ENCODE measurements at places on chromosomes 5 and 9.
A peak's percentile ranks its signal among the peaks of the same experiment; 100 is the strongest.

DNA sequence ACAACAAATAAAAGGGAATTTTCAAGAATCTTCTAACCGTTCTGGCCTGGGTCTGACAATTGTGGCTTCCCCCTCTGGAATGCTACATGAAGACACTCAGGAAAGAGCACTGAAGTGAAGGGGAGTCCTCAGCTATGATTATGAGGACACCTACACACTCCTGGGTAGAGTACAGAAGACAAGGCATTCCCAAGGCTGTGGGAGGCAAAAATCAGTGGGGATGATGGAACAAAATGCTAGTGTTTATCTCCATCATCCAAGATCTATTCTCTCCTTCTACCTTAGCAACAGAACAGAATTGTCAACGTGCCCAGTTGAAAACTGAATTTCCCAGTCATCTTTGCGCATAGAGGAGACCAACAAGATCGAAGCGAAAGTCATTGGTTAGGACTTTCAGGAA is 130.1 kb upstream of the LARP1 start:
- DNase-seq = no peak

- no peak for DNase-seq
These were observed 492 bp upstream of the FAM169A start for GRCh38 chr5:74866596-74867162.

DNA sequence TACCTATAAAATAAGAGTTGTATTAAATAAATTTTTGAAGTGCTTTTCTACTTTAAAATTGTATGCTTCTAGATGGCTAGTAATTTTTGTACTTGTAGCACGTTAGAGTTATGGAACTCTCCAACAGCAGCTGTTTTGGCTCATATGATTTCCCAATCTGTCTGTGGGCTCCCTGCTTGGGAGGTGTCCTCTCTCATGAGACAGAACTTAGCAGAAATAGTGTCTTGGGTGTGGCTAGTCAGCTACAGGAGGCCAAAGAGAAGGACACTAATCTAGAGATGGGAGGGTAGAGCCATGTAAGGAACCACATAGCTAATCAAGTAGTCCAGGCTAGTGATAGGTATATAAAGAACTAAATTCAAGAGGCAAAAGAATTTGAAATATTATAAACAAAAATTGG is 78.4 kb upstream of the DAB2 start:
- no peak for DNase-seq

DNA sequence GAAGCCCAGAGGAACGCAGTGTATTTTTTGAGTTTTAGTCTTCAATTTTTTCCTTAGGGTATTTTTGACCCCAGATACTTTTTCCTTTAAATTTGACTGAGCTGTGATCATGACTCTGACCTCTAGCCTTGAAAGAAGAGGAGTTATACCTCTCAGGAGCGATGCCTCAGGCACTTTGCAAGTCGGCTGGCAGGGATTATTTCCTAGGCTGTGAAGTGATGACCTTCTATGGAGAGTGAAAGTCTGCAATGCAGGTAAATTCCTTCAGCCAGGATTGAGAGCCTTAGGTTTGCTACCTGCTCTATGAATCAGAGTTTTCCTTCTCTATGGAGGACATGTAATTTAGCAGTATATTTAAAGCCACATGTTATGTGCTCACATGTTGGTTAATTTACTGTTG is 10.8 kb upstream of the NUDT12 start:
- no peak for DNase-seq

DNA sequence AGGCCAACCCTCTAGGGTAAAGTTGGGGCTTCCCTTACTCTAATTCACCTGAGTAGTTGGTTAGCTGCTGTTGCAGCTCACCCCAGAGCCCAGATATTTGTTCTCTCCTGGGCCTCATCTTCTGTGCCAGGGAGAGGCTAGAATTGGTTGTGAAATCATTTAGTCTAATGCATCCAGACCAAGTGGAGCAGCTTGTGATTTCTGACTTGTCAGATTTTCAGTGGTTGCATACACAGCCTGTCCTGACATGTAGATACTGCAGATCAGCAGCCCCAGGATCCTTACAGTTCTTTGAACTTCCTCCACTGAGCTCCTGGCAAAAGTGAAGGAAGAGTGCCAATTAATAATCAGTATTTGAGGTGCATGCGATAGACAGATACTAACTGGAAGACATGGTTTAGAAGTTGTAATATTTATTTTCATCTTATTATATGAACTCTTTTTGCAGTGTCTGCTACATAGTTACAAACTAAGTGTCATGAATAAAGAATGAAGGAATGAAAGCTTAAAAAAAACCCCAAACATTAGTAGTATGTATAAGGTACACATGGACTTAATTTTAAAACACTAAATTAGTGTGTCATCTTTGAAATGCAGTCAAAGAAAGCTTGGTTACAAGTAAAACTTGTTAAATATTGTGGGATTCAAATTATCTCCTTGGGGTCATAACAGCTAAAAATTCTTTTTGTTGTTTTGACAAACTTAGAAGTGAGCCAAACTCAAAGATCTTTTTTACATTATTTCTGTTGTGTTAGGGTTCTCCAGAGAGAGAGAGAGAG is 128.5 kb downstream of the VPS13A start:
- DNase-seq = no peak

- no peak for DNase-seq
These were observed 3.8 kb downstream of the MED27 start for GRCh38 chr9:132075853-132076252.

- no peak for DNase-seq
These were observed 106.5 kb upstream of the RAD23B start for GRCh38 chr9:107176436-107177151.

DNA sequence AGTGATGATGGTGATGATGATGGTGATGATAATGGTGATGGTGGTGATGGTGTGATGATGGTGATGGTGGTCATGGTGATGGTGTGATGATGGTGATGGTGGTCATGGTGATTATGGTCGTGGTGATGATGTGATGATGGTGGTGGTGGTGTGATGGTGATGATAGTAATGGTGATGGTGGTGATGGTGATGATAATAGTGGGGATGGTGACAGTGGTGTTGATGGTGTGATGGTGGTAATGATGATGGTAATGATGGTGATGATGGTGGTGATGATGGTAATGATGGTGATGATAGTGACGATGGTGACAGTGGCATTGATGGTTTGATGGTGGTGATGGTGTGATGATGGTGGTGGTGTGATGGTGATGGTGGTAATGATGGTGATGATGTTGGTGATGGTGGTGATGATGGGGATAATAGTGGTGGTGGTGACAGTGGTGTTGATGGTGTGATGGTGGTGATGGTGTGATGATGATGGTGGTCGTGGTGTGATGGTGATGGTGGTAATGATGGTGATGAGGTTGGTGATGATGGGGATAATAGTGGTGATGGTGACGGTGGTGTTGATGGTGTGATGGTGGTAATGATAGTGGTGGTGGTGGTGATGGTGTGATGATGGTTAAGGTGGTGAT is 6.5 kb downstream of the STKLD1 start:
- DNase-seq = no peak

DNA sequence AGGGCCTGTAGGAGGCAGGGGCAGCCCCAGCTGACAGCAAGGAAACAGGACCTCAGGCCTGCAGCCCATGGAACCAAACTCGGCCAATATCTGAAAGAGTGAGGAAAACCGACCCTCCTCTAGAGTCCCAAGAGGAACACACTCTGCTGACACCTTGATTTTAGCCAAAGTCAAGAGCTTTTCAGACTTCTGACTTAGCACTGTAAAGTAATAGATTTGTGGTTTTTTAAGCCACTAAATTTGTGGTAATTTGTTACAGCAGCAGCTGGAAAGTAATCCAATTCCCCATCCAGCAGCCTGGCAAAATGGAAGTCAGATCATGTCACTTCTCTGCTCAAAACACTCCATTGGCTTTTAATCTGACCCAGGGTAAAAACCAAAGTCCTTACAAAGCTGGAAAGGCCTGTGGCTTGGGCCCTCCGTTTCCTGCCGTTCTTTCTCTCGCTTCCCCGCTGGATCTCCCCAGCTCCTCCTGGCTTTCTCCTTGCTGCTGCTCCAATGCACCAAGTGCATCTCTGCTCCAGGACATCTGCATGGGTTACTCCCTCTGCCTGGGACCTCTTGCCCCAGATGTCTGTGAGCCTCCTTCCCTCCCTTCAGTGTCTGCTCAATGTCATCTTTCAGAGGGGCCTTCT is 79.0 kb downstream of the C5orf15 start:
- DNase-seq = no peak

DNA sequence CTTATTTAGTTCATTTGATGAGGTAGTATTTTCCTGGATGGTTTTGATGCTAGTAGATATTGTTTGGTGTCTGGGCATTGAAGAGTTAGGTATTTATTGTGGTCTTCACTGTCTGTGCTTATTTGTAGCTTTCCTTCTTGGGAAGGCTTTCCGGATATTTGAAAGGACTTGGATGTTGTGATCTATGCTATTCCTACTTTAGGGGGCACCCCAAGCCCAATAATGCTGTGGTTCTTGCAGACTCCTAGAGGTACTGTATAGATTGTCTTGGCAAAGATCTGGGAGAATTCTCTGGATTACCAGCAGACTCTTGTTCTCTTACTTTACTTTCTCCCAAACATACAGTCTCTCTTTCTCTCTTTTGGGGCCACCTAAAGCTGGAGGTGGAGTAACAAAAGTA is 315.7 kb downstream of the MAT2B start:
- DNase-seq = no peak

GRCh38 chr5:144088206-144089064 is 82.0 kb downstream of the YIPF5 start:
- no peak for DNase-seq

GRCh38 chr5:18375641-18376040 is 741.4 kb downstream of the TAF11L14 start:
- no peak for DNase-seq

DNA sequence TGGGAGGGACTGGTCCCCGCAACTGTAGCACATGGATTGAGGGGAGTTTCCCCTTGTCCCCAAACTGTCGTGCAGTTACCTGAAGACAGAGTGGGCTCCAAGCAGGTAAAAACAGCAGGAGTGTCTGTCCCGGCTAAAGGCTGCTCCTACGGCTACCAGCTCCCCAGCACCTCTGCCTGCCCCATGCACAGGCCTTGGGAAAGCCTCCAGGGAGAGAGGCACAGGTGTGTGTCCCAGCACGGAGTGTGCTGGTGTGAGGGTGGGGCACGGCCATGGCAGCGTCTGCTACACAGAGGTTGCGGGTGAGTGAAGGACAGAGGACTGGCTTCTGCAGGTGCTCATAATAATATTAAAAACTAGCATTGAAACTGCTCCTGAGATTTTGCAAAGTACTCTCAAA is 30.4 kb downstream of the STC2 start:
- DNase-seq = no peak

DNA sequence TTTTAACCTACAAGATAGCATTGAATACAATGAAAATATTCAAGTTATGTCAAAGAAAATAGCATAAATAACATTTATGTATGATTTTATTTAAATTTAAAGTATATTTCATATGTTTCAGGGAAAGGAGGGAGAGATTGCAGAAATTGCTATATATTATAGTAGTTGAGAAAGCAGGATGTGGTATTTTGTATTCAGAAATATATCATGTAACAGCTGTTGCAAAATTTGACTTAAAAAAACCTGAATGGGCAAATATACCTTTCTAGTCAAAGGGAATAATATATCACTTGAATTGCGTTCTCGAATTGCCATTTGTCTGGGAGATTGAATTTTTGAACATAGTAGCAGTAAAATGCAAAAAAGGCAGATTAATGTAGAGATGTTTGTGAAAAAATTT is 80.6 kb downstream of the PAM start:
- DNase-seq = no peak

DNA sequence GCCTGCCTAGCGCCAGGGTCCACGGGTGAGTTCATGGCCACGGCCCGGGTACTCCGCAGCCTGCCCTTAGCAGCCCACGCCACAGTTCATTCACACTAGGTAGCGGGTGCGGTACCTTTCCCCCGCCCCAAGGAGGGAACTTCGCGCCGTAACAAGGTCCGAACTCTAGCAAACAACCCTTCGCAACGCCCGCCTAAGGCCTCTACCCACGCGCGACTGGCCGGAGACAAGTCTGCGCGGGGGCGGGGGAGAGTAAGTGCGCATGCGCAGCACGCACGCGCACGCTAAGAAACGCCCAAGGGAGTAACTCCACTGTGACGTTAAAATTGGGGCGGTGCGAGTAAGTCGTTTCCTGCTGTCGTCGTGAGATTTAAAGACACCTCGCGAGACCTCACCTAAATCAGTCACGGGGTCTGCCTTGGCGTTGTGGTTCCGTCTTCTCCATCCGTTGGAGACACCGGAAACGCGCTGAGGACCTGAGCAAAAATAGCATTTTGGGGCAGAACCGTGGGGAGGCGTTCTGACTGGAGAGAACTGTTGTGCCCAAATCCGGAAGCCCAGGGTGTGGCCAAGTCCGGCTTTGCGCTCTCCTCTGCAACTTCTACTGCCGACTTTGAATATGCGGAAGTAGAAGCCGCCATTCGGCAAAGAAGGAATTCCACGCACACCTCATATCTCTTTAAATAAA is at the start of gene RAPGEF6:
Gene RAPGEF6 (minus strand): TSS at position 234 of the 688 bp plus-strand sequence. CDS start 199 bp downstream, at position 35.
- peak; percentile 99 for DNase-seq

DNA sequence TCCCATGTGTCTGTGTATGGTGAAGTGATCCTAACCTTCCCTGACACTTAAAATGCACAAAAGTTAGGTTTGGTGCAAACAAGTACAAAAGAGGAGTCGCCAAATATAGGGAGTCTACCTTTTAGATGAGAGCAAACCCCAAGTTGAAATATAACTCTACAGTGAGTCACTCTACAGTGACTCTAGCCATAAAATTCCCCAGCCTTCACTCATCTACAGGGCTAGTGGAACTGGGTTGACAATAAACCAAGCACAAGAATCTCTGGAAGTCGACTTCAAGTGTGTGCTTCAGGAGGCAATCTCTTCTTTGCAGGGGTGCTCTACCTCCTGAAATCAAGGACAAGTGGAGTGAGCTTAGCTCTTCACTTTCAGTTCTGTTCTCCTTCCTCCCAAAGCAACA is 3.3 kb downstream of the SHISAL2B start:
- no peak for DNase-seq

GRCh38 chr9:121650217-121651007 is 1.0 kb upstream of the DAB2IP start:
- no peak for DNase-seq

DNA sequence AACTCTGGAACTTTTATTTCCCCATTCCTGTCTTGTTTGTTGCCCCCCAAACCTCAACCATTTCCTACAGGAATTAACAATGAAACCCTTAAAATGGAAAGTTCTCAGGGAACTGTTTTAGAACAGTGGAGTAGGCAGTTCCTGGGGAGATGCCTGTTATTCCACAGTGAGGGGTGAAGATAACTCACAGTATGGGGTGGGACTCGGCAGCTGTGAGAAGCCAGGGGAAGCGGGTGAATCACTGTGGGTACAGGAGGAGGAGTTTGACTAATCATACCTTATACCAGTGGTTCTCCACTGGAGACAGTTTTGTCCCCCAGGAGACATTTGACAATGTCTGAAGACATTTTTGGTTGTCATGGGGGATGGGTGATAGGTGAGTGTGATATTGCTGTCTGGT is 36.9 kb upstream of the GLRA1 start:
- no peak for DNase-seq

DNA sequence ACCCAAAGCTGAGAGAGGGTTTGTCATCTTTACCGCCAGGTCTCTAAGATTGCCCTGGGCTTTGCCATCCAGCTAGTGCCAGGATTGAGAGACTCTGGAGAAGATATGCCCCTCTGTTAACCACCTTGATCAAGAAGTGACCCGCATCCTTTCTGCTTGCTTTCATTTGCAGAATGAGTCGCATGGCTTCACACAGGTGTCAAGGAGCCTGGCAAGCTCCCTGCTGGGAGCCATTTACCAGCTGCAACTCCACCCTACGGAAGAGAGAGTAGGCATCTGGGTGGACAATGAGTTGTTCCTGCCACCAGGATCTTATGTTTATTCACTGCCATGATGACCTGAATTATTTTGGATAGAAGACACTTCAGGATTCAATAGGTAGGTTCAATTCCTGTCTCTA is 43.0 kb downstream of the HSD17B3 start:
- DNase-seq = no peak
